Parietal lobe (tissue), 2 donors: ENCODE measurements at places on chromosomes 3 and 15. TPM values are rescaled to one million over a fixed set of nuclear protein-coding genes. Genes with fewer than 3 reads are reported as not detected.

Gene CEP70
- total RNA-seq: 69.5 TPM

Gene SLC4A7
- total RNA-seq: 268 TPM

Gene SAMMSON
- not detected for total RNA-seq

Gene NR1I2
- 0.63 TPM for total RNA-seq

Gene PAQR9
- 1.6 TPM for total RNA-seq

Gene CLDN18
- total RNA-seq: not detected

Gene GPR62
- total RNA-seq: 0.31 TPM

Gene GXYLT2
- total RNA-seq: 3.4 TPM

Gene WDR49
- 8.8 TPM for total RNA-seq

Gene ABHD6
- total RNA-seq: 33.8 TPM

Gene CSPG4
- total RNA-seq: 6.6 TPM

Gene CHRNA7
- 8.8 TPM for total RNA-seq

Gene TGM4
- not detected for total RNA-seq

Gene AGBL1
- 2.5 TPM for total RNA-seq

Gene SIDT1
- 4.7 TPM for total RNA-seq

Gene ZNF80
- not detected for total RNA-seq

Gene IL17RB
- 2.2 TPM for total RNA-seq

Gene EPHB1
- 36.9 TPM for total RNA-seq

Gene ISL2
- total RNA-seq: not detected

Gene MAP1A
- total RNA-seq: 48.2 TPM

Gene GOLGA6L10
- total RNA-seq: 14.1 TPM

Gene INSYN1
- 28.5 TPM for total RNA-seq

Gene ARHGEF26
- total RNA-seq: 11.9 TPM

Gene GPX1
- total RNA-seq: 62.0 TPM

Gene VGLL3
- total RNA-seq: 0.94 TPM

Gene TAGLN3
- total RNA-seq: 141 TPM

Gene WDR72
- 0.31 TPM for total RNA-seq

Gene PRC1
- 29.1 TPM for total RNA-seq

Gene EIF5A2
- total RNA-seq: 5.9 TPM

Gene GHRL
- not detected for total RNA-seq

Gene HAUS2
- total RNA-seq: 33.8 TPM

Gene RPUSD2
- total RNA-seq: 11.0 TPM

Gene COL8A1
- 0.31 TPM for total RNA-seq

Gene NR2F2
- 5.6 TPM for total RNA-seq

Gene IQCF5
- total RNA-seq: not detected

Gene MUC20
- 10.0 TPM for total RNA-seq

Gene SLC22A14
- 1.3 TPM for total RNA-seq

Gene MKRN2OS
- not detected for total RNA-seq

Gene MRPL3
- 110 TPM for total RNA-seq

Gene TMEM207
- total RNA-seq: not detected

Gene NR1D2
- total RNA-seq: 38.8 TPM

Gene GOLGA6L7
- total RNA-seq: not detected

Gene CSPG5
- 102 TPM for total RNA-seq

Gene CLDN16
- 0.63 TPM for total RNA-seq

Gene TRH
- 1.6 TPM for total RNA-seq

Gene CMTM8
- 0.63 TPM for total RNA-seq

Gene FAM174B
- total RNA-seq: 14.1 TPM

Gene IFT122
- 31.6 TPM for total RNA-seq

Gene SLC24A5
- total RNA-seq: not detected

Gene BMF
- 4.4 TPM for total RNA-seq

Gene PRICKLE2
- 121 TPM for total RNA-seq

Gene IFRD2
- total RNA-seq: 28.2 TPM

Gene CHRNA5
- total RNA-seq: 6.6 TPM
